ENCODE measurements at places on chromosomes 1 and 21.

DNA sequence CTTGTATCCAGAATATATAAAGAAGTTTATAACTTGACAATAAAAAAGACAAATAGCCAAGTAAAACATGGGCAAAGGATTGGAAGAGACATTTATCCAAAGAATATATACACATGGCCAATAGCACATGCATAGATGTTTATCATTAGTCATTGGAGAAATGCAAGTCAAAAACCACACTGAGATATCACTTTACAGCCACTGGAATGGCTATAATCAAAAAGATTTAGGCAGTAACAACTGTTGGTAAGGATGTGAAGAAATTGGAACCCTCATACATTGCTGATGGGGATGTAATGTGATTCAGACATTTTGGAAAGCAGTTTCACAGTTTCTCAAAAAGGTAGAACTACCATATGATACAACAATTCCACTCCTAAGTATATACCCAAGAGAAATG lies 51.1 kb downstream of the SLC44A5 start:
- DNase-seq, result no peak

DNA sequence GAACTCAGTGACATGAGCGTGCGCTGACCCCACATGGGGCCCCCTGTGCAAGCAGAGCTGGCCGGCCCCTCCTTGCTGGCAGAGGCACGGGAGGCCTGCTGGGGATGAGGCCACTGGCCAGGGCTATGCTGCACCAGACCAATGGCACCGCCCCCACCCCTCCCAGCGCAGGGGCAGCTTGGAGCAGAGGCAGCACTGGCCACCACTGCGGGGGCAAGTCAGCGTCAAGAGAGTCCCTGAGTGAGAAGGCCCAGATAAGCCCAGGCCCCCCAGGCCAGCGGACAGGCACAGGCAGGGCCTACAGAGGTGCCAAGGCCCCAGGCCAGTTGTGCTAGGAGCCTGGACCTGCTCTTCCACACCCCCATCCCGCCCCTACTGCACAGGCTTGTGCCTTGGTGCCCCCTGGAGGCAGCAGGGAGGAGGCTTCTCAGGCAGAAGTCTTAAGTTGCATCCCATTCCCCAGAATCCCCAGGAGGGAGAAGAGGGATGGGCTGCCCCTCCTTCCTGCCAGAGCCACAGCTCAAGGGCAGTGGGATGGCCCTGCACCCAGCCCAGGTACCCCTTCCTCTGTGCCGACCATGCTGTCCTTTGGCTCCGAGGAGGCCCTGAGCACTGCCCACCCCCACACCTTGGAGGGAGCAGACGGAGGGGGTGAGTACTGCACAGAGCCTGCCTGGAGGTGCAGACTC lies 35.8 kb downstream of the EPHX1 start:
- DNase-seq, result peak; percentile 32

DNA sequence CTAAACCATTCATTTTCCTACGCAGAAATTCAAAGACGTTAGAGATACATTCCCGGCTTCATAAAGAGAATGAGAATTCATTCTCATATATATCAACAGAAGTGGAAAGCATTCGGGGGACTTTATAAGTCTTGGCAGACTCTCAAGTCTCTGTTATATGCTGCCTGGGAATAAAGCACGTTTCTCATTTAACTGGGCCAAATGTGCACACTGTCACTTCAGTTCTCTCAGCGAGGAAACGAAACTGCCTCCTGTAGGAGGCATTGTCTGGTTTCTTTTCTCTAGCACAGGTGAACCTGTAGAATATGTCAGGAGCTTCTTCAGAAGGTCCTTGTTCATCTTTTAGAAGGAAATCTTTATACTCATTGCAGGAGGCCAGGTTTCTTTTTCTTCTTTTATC lies 367.6 kb downstream of the PTBP2 start:
- no peak for DNase-seq

GRCh38 chr1:228079013-228079412 lies 3.5 kb upstream of the ARF1 start:
- DNase-seq, result no peak

- no peak for DNase-seq
Measured at GRCh38 chr1:150516050-150516591, 569 bp downstream of the FALEC start.

GRCh38 chr1:230611128-230611877 lies 31.0 kb upstream of the COG2 start:
- DNase-seq, result no peak

DNA sequence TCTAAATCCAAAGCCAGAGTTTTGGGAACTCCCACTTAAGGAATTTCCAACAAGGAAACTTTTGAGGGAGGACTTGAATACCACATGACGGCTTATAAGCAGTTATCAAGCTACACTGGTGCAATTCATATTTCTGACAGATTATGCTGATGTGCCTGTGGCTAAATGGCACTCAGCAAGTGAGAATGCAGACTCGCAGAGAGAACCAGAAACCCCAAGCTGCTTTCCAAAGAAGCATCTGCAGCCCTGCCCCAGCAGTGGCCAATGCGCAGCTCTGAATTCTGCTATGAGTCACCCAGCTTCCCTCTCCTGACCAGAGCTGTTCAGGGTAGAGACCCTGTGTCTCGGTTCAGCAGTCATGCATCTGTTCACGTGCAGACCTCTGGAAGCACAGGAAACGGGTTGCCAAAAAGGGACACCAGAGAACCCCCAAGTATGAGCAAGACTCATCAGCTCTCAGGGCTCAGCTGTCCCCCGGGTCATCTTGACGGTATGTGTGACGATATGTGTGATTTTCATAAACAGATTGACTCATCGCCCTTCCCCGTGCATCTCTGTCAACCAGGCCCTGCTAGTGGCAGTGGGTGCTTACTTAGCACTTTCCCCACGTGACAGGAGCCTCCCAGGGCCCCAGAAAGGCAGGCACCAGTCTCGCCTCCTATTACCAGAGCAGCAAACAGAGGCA lies 76.3 kb downstream of the ITPKB start:
- DNase-seq, result peak; percentile 96

GRCh38 chr1:226816576-226816975 lies 53.8 kb upstream of the PSEN2 start:
- no peak for DNase-seq

GRCh38 chr1:151290709-151291303 lies 8.7 kb downstream of the ZNF687 start:
- no peak for DNase-seq

DNA sequence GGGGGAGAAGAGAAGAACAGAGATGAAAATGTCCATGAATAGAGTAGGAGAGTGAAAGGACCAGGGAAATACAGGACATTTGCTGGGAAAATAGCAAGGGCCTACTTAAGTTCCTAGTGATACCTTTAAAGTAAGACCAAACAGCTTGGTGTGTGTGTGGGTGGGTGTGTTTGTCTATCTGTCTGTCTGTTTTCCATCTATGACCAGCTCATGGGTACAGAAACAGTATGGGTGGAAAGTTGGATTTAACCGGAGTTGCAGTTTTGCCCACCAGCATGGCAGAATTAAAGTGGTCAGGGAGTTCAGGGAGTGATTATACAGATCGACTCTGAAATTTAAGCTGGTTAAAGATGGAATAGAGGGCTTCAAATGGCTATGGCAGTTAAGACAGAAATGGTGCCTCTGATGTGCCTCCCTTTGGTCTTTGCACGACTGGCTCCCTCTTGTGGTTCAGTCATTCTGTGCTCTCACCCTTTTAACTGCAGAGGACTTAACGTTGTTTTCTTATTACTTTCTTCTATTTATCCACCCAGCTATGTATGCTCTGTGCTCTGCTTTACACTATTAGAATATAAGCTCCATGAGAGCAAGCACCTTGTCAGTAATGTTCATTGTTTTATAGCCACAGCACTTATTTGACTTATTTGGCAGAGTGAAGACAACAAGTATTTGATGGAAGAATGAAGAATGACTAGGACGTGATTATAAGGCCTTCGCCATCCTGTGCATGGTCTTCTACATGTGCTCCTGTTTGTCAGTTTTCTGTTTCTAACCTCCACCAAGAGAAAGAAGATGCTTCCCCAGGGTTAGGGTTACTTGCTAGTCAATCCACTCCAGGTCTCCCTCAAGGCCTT lies 72.7 kb upstream of the AK4 start:
- DNase-seq, result peak; percentile 65

GRCh38 chr1:198937231-198938031 lies 298.6 kb downstream of the PTPRC start:
- DNase-seq, result peak; percentile 97

DNA sequence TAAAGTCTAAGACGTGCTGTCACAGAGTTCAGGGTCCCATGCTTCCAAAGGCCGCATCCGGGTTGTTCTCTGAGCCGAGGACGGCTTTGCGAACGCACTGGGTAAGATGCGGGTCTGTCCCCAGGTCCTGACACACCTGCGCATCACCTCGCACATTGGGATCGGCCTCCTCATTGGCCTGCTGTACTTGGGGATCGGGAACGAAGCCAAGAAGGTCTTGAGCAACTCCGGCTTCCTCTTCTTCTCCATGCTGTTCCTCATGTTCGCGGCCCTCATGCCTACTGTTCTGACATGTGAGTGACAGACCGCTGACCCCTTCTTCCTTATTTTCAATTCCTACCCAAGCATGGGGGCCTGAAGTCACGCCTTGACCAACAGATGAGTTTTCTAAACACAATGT lies 25.3 kb downstream of the TFF3 start:
- DNase-seq, result peak; percentile 94

GRCh38 chr1:205340676-205341075 lies 16.0 kb downstream of the KLHDC8A start:
- no peak for DNase-seq

GRCh38 chr1:37068897-37069296 lies 34.6 kb upstream of the GRIK3 start:
- no peak for DNase-seq

GRCh38 chr1:3366126-3367051 lies 88.1 kb upstream of the ARHGEF16 start:
- no peak for DNase-seq

GRCh38 chr1:4408380-4408779 lies 246.0 kb upstream of the AJAP1 start:
- no peak for DNase-seq

DNA sequence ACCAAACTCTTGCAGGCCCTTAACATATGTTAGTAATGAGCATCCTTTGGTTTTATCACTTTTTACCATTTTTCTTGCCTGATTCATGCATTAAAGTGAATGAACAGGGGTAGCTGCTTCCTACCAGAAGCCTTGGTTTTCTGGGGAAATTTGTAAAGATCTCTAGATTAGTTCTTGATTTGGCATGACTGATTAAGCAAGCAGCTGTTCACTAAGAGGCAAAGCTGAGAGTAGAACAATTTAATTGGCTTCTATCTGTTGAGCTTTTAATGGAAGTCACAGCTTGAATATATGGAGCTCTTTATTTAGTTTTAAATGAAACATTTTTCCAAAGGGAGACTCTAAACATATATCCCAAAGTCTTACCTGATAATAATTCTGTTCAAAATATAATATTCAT lies 23.6 kb downstream of the TLCD4 start:
- no peak for DNase-seq

DNA sequence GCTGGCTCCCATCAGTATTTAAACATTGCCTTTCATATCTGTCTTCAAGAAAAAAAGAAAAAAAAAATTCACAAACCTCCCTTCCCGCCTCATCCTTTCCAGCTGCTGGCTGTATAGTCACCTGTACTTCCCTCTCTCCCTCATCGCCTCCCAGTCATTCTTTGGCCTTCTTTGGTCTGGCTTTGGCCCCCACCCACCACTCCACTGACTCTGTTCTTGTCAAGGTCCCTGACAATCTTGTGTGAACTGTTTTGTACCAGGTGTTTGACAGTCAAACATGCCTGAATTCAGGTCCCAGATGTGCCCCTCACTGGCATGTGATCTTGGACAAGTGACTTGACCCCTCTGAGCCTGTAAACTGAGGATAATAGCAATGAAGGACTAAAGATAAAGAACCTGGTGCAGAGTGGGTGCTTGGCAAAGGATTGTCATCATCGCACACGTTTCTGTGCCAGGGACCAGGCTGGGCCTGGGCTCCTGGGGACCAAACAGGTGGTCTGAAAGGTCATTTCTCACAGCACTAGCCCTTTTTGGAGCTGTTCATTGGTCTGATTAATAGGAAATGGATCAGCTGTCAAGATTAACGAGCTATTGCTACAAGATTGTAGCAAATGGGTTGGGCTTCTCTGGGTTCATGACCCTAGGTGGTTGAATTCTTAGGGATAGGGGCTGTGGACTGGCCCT lies 21.5 kb downstream of the PTPRF start:
- no peak for DNase-seq

DNA sequence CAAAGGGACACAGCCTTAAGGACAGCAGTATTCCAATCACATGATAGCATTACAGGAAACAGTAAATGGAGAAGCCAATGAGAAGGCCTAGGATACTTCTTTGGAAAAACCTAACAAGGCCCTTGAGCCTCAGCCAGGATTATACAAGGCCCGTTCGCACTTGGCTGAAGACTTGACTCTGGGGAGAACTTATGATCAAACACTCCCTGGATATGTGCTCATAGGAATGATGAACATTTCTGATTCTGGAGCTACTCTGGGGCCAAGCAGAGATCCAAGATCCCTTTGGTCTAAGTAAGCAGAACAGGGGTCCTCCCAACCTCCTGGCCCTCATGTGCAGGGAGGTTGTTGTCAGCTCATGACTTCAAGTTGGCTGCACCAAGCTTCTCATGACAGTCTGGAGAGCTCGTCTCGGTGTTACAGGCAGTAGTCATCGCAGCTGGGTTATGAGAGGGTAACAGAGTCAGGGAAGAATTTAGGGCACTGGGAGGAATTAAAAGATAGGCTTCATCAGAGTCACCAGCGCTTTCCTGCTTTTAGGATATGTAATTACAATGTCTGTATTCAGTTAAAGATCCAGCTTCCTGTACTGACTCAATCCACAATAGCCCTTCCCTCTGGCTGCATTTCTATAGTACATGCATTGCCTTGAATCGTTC lies 92.5 kb upstream of the IRF2BP2 start:
- DNase-seq, result no peak

DNA sequence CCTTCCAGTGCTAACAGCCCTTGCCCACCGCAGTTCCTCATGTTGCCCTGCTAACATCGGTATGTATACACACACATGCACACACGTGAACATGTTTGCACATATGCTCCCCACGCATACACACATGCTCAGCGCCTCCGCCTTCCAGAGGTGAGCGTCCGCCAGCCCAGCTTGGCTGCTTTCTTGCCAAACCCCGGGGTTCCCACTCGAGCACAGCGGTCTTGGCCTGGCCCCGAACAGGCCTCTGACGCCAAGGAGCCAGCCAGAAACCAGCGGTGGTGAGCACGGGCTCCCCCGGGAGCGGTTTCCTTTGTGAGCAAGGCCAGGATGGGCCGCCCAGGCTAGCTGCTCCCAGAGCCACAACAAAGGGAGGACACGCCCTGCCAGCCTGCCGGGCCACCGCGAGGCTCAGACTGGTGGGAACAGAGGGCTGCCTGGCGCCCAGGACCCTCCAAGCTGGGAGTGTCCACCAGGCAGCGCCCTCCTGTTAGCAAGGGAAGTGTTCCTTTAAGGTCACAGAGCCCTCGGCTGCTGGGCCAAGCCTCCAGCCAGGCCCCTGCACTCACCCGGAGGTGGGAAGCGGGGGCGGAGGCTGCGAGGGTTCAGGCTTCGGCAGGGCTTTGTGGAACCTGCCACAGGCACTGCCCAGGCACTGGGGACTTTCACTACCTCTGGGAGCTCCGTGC lies 65.4 kb downstream of the ALPL start:
- no peak for DNase-seq

- DNase-seq, result no peak
Measured at GRCh38 chr1:212702672-212703071, 3.0 kb upstream of the BATF3 start.

GRCh38 chr1:235735621-235736020 lies 86.0 kb upstream of the GNG4 start:
- DNase-seq, result no peak

- DNase-seq, result no peak
Measured at GRCh38 chr1:85121744-85122143, 73.4 kb upstream of the MCOLN3 start.

- no peak for DNase-seq
Measured at GRCh38 chr1:33302325-33302724, 18.6 kb downstream of the A3GALT2 start.

GRCh38 chr1:9900142-9901043 lies 9.7 kb downstream of the CTNNBIP1 start:
- peak; percentile 91 for DNase-seq
